ENCODE measurements at places on chromosomes 4 and X.

DNA sequence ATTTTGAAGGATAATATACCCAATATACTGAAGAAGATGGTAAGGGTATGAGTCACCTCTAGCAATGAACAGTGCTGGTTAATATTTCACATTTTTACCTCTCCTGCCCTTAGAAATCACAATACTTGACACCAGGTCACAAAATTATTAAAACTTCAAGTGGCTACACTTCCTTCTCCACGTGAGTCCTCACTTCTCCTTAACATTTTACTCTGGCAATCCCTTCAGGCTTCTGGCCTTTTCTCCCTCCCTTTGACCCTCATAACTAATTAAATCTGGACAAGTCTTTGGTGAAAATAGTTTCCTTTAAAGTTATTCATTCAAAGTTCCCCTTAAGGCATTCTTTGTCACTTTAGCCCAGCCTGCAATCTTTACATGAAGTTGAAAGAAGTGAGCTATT, 190.4 kb downstream of the UNC5C start:
- no peak for DNase-seq

DNA sequence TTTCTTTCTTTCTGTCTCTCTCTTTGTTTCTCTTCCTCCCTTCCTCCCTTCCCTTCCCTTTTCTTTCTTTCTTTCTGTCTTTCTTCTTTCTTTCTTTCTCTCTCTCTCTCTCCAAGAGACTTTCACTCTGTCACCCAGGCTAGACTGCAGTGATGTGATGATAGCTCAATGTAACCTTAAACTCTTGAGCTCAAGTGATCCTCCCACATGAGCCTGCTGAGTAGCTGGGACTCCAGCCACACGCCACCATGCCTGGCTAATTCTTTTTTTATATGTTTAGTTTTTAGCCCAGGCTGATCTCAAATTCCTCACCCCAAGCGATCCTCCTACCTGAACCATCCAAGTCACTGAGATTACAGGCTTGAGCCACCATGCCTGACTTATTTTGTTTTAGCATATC, 64.3 kb upstream of the EMCN start:
- DNase-seq = no peak

DNA sequence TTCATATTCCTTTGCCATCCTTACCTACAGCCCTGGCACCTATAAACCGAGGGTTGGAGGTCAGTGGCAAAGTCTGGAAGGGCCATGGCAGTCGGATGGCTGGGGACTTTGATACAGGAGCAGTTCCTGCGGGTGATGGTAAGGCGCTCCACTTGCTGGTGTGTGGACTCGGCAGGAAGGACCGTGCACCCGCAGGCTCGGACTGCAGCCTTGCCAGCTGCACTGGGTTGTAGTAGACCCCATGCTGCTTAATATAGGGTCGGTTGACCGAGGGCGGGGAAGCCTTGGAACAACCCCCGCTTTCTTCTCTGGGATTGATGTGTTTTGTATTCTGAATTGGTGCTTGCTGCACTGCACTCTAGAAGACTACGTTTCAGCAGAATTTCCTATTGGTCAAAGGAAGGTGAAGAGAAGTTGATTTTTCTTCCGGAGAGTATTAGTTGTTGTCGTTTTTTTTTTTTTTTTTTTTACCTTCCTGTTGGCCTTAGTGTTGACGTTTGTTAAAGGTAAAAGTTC, 638 bp downstream of the BLTP1 start:
- peak; percentile 35 for DNase-seq

GRCh38 chr4:129998436-129999150, 902.6 kb downstream of the C4orf33 start:
- no peak for DNase-seq

- DNase-seq = peak; percentile 6
These were observed 48.0 kb downstream of the SEC24D start for GRCh38 chr4:118787844-118788380.
